ENCODE measurements at places on chromosomes 2 and 18.

GRCh38 chr2:29448096-29448688, 333.0 kb downstream of the CLIP4 start:
- no peak for DNase-seq

GRCh38 chr2:170106102-170106840, 71.7 kb upstream of the MYO3B start:
- DNase-seq, result no peak

DNA sequence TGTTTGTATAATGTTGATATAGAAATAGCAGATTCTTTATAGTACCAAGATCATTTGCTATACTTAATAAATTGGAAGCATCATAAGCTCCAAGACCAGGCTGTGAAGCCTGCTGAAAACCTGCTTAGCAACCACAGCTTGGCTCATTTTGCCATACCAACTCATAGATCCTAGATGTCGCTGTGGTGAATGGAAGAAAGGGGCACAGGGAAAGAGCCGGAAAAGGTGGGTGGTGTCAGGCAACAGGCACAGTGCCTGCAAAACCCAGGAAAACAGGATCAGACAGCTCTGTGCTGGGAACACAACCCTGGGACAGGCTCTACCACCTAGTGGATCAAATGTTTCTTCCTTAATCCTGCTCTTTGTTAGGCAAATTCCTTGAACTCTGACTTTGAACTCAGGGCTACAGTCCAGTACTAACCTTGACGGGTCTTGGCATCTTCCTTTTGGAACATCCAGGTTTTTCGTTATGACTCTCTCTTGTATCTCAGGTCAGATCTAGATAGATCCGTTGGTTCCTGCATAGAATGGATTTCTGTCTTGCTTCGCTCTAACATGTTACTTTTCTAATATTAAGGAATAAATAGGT, 31.6 kb downstream of the TWSG1 start:
- no peak for DNase-seq

DNA sequence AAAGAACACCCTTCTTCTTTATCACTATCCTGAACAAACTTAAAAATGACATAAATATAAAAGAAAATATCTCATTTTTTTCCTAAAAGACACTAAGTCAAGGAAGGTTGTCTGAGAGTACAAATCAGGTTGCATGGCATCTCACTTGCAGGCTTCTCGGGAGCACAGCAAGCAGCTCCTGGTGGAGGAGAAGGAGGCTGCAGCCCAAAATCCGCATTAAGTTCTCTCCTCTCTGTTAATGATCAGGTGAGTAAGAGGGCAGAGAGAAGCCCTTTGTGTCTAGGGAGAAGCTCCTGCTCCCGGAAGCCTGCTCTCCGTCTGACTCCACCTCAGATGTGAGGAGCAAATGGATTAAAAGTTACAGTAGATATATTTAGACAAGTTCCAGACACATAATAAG, 35.0 kb upstream of the DOK6 start:
- DNase-seq, result no peak

DNA sequence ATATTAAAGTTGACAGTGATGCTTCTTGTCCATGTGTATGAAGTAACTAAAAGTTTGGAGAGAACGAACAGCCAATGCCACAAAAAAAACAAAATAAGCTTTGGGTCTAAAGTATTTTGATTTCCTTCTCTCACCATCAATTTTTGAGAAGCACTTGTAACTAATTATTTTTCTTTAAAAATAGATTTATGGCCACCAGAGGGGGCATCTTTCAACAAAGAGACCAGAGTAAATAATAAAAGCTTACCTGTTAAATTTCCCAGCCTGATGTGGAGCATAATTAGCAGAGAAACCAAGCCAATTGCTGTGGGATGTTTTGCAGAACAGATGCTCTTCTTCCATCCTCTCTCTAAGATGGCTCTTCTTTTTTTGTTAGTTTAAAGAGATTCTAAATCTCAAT, 29.0 kb downstream of the LINC00305 start:
- DNase-seq, result no peak

DNA sequence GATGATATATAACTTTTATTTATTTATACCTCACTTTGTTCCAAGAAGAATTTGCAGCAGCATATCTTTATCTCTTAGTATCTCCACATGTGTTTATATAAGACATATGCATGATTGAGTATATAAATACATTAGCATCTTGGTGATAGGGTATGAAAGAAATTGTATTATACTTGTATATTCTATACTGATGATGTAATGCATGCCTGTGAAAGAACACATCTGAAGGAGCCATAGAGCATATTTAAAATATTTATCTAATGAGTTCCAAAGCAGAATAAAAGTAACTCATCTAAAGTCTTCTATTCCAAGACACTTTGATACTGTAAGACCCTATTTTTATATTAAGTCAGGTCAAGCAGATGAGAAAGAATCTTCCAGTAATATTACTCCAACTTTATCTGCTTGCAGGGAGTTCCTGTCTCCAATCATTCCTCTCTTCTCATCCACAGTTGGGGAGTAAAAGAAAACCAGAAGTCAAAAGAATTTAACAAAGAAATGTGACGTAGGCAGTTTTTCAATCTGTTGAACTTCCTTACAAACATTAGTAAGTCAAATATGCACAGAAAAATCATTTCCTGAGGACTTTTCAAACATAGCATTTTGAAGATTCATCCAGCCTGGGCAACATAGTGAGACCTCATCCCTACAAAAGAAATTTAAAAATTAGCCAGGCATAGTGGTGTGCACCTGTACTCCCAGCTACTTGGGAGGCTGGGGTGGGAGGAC, 76.7 kb downstream of the DTNB start:
- DNase-seq, result no peak

DNA sequence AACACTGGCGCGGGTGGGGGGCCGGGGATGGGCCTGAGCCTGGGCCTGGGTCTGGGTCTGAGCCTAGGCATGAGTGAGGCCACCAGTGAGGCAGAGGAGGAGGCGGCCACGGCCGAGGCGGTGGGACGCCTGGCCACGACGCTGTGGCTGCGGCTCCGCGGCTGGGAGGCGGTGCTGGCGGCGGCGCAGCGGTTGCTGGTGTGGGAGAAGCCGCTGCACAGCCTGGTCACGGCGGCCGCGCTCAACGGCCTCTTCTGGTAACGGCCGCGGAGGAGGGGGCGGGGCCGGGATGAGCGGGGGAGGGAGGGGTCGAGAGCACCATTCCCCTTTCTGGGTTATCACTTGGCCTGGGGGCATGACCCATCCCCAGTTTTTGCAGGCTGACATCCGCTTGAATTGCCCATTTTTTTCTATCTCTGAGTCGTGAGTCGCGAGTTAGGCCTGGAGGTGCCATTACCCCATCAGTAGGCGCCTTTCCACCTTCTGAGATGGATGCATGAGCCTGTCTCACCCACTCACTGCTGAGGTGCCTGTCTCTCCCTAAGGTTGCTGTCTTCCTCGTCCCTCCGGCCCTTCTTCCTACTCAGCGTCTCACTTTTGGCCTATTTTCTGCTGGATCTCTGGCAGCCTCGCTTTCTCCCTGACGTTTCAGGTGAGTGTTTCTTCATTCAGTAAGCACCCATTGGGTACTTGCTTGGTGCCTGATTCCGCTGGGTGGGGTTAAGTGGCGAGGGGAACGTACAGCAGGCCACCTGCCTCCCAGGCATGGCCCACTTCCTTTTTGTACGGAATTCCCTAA, 501 bp downstream of the RETREG2 start:
- DNase-seq, result no peak

GRCh38 chr2:61632276-61633169, 94.4 kb upstream of the XPO1 start:
- DNase-seq, result no peak

DNA sequence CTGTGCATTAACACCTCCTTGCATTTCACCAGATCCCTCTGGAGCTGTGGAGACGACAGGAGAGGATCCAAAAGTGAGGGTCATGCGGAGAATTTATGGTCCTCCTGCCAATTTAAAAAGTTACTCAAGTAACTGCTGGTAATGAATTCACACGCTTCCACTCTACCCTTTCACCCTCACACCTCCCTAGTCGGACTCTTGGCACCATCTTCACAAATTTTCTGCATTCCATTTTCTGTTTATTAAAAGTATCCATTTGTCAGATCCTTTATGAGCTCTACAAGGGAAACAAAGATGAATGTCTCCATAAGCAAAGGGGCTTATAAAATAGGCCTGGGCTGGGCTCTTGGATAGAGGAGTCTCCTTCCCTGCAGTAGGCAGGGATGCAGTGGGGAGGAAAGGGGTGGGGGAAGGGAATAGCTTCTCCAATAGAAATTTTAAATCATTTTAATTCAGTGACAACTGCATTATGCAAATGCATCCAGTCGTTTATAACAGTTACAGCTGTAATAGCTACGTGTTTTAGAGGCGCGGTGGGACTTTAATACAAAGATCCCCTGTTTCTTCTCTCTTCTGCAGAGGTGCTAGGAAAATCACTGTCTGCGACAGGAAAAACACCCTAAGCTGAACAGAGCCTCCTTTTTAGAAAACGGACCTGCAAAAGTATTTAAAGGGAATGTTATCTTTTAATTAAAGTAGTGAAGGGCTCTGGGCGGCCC, 132.2 kb downstream of the EPHA4 start:
- no peak for DNase-seq

DNA sequence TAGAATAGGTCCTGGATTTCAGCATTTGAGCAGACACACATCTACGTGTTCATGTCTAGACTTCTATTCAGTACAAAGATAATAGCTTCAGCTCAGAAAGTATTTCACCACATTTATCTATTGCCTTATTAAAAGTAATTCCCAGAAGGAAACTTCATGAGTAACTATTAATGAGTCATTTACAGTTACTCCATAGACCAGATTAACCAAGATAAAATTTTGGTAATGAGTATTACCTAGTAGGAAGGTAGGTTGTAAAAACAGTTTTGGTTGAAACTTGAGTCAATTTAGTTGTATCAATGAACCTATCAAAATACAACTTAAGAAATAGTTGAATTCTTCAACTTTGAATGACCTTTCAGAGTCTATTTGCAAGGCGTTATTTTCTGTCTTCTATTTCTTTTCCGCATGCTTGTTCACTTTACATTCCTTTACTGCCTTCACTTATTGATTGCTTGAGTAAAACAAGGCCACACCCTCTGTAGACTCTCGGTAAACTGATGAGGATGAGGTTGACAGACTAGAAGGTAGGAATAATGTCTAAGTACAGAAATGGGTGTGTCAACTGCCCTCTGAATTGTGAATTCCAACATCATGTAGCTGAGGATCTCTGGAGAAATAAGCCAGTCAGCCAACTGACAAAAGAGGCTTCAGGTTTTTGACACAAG, 1165.6 kb upstream of the ZEB2 start:
- DNase-seq, result no peak

GRCh38 chr2:68280348-68280747, 28.0 kb upstream of the PPP3R1 start:
- DNase-seq, result no peak

DNA sequence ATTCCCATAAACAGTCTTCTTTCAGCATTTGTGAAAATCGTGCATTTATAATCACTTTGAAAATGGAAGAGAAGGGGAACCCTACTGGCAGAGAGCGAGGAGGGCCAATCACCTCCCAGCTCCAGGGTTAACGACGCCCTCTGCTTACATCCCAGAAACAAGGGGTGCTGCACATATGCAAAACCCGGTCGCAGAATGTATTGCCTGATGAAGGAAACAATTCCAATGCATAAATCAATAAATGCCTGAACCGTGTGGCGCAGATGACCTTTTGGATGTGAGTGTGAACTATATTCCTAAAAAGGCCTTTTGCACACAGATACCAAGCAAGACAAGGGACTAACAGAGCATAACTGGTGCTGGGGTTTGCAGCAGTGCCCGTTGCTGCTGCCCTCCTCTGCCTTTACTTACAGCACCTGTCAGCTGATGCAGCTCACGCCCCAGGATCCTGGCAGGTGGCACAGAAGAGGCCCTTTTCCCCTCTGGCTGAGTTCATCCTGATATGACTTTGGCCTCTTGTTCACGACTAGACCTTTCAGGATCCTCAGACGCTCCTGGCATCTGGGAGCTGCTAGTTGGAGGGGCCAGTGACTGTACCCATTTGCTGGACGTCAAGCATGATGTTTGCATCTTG, 67.8 kb downstream of the MYT1L start:
- no peak for DNase-seq

GRCh38 chr2:219766658-219767057, 139.2 kb downstream of the SLC4A3 start:
- no peak for DNase-seq

GRCh38 chr2:160372585-160372984, 121.0 kb downstream of the RBMS1 start:
- no peak for DNase-seq

DNA sequence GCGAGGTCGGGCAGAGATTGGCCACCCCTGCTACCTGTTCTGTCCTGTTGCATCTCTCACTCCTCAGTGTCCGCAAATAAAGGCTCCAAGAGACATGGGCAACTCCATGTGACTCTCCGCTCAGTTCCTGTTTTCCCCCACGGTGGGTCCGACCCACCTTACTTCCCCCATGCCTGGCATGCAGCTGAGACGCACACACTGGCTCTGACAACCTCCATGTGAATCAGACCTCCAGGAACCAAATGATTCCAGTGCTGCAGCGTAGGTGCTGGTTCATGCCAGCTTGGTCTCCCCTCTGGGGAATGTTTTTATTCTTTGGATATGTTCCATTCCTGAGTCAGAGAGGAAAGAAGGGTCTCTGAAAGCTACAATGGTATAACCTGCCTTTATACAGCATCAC, 221.5 kb downstream of the SH3RF3 start:
- no peak for DNase-seq

GRCh38 chr2:224956706-224957105, 85.6 kb downstream of the DOCK10 start:
- no peak for DNase-seq

GRCh38 chr2:176565641-176566323, 296.5 kb downstream of the MTX2 start:
- DNase-seq, result no peak

DNA sequence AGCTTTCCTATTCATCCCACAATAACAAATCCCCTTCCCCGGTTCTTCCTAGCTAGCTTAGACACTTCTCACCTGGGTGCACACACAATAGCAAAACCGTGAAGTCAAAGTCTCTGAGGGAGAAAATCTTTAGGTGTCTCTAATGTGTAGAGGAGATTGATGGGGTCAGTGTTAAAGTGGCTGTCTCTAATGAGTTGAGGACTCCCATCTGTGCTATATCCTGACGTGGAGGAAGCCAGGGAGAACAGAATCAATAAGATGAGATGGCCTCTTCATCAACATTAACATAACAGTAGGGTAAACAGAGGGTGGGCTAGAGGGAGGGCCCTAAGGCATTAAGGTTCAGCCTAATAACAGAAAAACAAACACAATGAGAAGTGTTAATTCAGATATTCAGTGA, 120.4 kb downstream of the SLC5A7 start:
- DNase-seq, result no peak

GRCh38 chr2:160813506-160813858, 319.9 kb upstream of the RBMS1 start:
- DNase-seq, result no peak

DNA sequence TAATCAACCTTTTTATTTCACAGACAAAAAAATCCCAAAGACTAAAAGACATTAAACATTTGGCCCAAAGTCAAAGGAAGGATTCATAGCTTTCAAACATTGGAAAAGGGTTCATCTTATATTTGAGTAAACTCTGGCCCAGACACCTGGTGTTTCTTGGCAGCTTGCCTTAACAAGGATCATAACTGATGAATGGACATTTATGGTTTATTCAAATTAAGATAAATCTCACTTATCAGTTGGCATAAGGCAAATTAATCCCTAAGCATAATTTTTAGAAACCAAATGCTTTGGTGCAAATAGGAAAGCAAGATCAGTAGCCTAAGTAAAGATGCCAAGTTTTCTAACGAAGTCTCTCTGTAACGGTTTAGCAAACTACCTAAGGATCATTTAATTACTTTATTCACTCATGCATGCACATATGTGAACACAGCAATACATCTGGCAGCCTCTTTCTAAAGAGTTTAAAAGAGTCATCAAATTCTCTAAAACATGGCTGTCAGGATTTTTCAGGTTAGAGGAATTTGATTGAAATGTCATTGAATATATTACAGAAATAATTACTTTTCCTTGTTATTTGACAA, 323.4 kb upstream of the RBMS1 start:
- DNase-seq, result no peak
